Activated naive CD4-positive, alpha-beta T cell treated with anti-CD3 and anti-CD28 coated beads, Interleukin-2, amount 50 U/mL, for 72 hours (primary cell): ENCODE measurements at places on chromosomes 16 and 17.
A peak's percentile ranks its signal among the peaks of the same experiment; 100 is the strongest.

DNA sequence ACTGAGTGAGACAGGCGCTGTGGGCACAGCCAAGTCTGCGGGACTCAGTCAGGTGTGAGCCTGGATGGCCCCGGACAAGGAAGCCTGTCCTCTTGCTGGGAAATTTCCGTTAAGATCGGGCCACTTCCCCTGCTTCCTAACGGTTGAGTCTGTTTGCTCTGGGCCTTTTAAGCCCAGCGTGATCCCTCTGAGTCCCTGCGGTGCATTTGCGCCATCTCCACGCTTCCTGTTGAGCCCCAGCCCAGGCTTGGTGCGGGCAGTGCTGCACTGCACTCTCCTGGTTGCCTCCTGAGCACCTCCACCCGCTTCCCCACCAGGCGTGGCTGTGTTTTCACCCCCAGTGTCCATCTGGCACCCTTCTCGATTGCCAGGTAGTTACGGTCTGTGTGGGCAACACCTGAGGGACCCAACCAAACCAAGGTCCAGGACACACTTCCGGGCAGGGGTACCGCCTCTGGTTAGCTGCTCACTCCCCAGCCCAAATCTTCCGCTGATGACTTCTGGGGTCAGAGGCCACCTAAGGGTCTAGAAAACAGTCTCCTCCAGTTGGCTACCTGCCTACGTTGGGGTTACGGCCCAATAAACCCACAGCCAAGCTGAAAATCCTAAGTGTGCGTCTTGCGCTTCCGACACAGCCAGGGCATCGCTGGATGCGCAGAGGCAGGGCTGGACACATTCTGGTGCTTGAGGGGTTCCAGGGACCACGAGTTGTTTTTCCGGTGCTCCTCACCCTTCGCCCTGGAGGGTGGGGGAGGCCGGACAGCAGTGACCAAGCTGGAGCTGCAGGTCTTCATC lies 1.4 kb upstream of the SLC25A10 start:
- DNase-seq = no peak

DNA sequence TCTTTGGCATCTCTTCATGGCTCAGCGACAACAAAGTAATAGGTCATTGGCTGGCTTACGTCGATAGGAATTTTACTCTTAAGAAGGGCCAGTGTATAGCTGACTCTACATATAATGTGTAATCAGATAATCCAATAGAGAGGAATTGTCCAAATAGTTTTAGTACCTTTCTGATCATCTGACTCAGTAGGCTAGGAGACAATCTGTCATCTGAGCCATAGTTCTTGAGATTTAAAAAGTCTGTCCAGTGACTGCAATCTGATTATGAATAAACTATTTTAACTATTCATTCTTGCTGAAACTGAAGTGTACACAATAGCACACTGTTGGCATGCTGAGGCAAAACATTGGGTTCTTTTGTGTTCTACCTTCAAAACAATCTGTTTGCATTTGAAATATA lies 21.4 kb upstream of the NOL11 start:
- no peak for DNase-seq

- DNase-seq = peak; percentile 59
Measured at GRCh38 chr17:77235370-77235941, 94.7 kb downstream of the SEC14L1 start.

GRCh38 chr16:29925781-29926710 lies at the start of gene KCTD13:
Gene KCTD13, minus strand, starts transcription at chr16:29926226. Its CDS starts 193 bp downstream, at chr16:29926033.
- DNase-seq = peak; percentile 97

GRCh38 chr17:39688475-39688835 lies 598 bp upstream of the PGAP3 start:
- no peak for DNase-seq

- no peak for DNase-seq
Measured at GRCh38 chr16:48250520-48251278, 3.4 kb upstream of the ABCC11 start.

GRCh38 chr16:89102041-89102471 lies 8.4 kb downstream of the ACSF3 start:
- DNase-seq = no peak

DNA sequence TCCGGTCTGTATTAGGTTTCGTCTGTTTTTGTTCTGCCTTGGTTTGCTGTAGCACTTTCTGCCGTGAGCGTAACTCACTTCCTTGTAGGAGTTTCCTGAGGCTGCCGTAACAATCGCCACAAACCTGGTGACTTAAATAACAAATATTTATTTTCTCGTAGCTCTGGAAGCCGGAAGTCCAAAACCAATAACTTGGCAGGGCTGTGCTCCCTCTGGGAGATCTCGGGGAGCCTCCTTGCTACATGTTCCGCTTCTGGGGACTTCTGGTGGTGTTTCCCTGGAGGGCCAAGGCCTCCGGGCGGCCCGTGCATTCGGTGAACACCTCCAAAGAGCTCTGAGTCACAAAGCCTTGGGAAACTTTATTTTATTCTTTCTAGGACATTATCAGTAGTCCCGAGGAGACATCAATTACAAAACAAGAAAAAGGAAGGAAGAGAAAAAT lies 6.8 kb upstream of the WDR45B start:
- DNase-seq = no peak

- DNase-seq = no peak
Measured at GRCh38 chr17:76481071-76481655, 13.8 kb downstream of the AANAT start.

DNA sequence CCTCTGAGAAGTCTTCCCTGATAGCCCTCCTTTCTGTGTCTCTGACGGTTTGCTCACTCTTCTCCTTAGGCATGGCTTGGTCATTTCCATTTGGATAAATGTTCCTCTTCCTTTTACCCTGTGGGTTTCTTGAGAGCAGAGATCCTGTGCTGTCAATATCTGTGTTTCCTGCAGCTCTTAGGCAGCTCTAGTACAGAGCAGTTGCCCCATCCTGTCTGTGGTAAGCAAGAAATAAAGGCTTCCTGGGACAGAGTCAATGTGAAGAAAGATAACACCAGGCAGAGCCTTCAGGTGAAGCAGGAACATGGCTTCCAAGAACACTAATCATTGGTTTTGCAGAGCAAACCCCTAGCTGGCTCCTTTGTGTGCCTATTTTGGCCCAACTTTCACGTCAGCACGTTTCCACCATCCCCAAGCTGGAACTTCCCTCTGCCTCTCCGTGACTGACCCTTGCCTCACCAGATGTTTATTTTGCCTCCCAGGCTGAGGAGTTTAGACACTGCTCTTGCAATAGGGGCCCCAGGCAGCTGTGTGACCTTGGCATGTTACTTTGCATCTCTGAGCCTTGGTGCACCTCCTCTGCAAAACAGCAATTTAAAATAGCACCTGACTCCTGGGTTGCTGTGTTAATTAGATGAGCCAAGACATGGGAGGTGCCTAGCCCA lies 49.6 kb upstream of the SIAH1 start:
- DNase-seq = no peak

- DNase-seq = no peak
Measured at GRCh38 chr16:82042846-82043245, 7.8 kb downstream of the HSD17B2 start.

DNA sequence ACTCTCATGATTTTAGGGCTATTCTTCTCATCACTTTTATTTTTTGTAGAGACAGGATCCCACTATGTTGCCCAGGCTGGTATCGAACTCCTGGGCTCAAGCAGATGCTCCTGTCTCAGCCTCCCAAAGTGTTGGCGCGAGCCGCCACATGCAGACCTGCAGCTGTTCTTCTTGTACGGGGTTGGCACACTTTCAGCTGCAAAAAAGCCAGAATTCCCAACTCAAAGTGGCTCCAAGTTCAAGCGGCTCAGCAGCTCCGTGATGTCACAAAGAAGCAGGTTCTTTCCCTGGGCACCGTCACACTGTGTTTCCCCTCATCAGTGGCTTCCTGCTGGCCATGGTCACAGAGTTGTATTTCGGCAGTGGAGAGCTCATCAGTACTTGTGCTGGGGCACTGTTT lies 6.7 kb upstream of the SBK1 start:
- DNase-seq = no peak

- DNase-seq = no peak
Measured at GRCh38 chr16:87203060-87203656, 114.0 kb downstream of the C16orf95 start.

DNA sequence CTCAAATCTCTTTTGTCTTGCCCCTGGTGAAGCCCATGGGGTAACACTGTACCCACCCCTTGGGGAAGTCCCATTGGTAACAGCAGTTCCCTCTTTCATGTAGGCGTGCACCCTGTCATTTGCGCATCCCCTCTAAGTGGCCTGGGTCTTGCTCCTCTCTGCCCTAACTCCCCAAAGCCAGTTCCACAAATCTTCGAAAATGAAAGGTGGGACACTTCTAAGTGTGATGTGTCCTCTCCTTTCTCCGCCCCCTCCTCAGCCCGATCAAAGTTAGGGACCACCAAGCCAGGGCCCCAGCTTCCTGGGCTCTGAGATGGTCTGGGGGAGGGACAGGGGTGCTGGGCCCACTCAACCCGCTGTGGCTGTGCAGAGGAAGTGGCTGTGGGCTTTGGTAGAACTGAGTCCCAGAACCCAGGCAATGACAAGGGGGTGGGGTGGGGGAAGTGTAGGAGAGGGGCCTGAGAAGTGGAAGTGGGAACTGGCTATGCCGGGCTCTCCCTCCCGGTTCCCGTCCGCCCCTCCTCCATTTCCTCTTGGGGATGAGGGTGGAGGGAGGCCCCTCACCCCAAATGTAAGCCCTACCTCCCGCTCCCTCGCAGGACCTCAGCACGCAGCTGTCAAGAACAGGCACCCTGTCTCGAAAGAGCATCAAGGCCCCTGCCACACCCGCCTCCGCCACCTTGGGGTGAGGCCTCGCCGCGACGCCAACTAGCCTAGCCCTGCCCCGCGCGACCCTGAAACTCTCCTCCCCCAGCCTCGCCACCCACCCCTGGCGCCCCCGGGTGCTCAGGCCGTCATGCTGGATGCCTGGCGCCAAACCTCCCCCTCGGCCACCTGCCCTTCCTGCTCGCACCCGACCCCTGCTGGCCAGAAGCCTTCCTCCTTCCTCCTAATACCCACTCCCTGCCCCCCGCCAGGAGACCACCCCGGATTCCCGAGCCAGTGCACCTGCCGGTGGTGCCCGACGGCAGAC lies 8.7 kb downstream of the ABI3 start:
- no peak for DNase-seq

GRCh38 chr16:79754501-79754900 lies 154.0 kb upstream of the MAF start:
- DNase-seq = no peak

GRCh38 chr17:11388054-11388453 lies 147.0 kb downstream of the SHISA6 start:
- DNase-seq = no peak

DNA sequence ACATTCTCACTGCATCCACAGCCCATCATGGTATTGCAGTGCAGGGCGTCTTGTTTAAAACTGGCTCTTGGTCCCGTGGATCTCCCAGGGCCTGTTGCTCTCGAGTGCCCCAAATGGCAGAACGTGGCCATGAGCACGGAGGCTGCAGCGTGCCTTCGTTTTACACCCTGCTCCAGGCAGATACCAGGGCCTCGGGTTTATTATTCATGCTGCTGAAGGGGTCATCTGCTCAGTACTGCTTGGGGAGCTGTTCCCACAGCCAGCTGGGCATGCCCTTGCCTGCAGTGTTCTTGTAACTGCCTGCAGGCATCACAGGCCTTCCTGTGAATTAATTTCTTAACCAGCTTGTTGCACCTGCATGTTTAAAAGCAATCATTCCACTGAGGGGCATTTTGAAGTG lies 129.7 kb upstream of the CHMP6 start:
- peak; percentile 47 for DNase-seq

GRCh38 chr17:56933868-56934267 lies 20.0 kb upstream of the TRIM25 start:
- no peak for DNase-seq

DNA sequence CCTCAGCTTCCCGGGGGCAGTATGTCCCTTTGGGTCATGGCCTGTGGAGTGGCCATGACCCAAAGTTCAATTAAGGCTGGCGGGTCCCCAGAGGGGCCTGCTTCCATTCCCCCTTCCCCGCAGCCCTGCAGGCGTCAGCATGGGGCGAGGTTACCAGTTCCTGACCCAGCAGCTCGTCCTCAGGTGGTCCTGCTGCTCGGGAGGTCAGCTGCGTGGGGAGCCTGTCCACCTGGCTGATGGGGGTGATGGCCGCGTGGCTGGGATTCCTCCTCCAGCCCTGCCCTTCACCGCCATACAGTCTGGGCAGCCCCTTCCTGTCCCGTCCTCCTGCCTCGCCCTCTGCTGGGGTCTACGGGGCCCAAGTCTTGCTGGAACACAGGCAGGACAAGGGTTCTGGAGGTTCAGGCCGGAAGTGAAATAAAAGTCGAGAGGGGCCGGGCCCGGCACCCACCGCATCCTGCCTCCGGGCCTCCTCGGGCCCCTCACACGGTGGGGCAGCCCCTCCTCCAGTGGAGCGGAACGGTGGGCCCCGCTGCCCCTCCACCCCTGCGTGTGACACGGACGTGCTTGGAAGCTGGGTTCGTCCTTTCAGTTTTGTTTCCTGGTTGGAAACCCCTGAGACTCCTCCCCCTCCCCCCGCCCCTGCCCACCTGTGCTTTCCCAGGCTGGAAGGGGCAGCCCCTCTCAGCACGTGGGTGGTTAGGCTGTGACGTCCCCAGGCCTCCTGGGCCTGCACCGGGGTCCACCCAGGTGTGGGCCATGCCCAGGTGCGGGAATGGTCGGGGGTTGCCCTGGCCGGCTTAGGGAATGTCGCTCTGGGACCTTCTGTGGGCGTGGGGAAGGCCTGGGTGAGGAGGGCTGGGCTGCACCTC lies 6.8 kb downstream of the UBALD2 start:
- DNase-seq = peak; percentile 92

DNA sequence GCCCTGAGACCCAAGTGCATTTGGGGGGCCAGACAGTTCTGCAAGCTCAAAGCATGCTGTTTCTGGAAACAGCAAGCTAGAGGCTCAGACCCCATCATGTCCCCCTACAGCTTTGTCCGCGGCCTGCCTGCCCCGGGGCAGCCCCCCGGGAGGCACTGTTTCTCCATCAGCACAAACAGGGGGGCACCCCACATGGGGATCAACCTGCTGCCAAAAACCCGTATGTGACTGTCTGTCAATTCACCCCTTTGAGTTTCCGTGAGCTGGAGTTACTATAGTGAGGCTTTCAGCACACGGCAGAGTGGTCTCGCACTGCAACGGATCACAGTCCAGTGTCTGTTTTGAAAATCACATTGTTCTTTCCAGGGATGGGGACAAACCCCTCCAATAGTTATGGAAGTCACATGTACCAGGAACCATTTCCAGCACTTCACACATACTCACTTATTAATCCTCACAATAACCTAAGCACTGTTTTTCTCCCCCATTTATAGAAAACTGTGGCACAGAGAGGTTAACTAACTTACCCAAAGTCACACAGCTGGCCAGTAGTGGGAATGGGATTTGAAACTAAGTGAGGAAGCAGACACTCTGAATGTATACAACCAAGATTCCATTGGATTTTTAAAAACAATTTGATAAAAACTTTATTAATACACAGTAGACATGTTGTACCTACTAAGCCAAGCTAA lies 269.0 kb downstream of the C16orf95 start:
- no peak for DNase-seq
